ENCODE measurements at places on chromosomes 4 and X. TPM values are rescaled to one million over a fixed set of nuclear protein-coding genes. Genes with fewer than 3 reads are reported as not detected.
A peak's percentile ranks its signal among the peaks of the same experiment; 100 is the strongest.

DNA sequence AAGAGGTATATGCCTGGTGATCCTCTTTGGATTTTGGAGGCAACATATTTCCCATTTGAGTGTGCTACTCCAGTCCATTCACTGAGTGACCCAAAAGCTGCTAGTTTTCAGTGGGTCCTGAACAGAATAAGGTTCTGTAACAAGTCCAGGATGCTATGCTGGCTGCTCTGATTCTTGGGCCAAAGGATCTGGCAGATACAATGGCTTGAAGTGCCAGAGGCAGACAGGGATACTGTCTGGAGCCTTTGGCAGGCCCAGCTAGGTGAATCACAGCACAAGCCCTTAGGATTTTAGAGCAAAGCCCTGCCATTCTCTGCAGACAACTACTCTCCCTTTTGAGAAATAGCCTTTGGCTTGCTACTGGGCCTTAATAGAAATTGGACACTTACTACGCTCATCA lies 40.6 kb downstream of the DCHS2 start:
- no peaks in the 10 kb centered on the region for H3K4me1 ChIP-seq
- no peaks in the 10 kb centered on the region for H3K36me3 ChIP-seq
- H3K27ac ChIP-seq = no peak overlapping the region
- H3K4me3 ChIP-seq = no peak overlapping the region
- H3K27me3 ChIP-seq = no peaks in the 10 kb centered on the region

GRCh38 chr4:78811034-78811433 lies 34.9 kb downstream of the BMP2K start:
- no peak for DNase-seq
- H3K36me3 ChIP-seq = no peaks in the 10 kb centered on the region
- H3K4me1 ChIP-seq = no peaks in the 10 kb centered on the region
- H3K27ac ChIP-seq = no peak overlapping the region
- no peaks in the 10 kb centered on the region for H3K27me3 ChIP-seq

- no peak overlapping the region for H3K27ac ChIP-seq
- DNase-seq = no peak
- H3K4me3 ChIP-seq = no peak overlapping the region
- no peaks in the 10 kb centered on the region for H3K36me3 ChIP-seq
- no peaks in the 10 kb centered on the region for H3K27me3 ChIP-seq
Measured at GRCh38 chrX:100373673-100374072, 36.4 kb downstream of the PCDH19 start.

DNA sequence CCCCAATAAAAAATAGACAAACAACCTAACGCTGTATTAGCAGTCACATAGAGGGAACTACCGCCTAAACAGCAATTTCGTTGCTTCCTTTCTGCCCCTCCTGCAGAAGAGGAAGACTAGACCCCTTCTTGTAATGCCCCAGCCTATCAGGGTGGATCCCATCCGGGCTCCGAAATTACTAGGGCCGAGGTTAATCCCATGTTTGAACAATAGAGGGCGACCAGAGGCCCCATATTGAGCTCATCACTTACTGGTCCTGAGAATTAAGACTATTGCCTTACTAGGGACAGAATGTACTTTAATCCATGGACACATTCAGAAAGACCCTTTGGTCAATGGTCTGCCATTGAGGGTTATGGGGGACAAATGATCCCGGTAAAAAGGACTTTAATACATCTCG lies 11.8 kb upstream of the ZNF630 start:
- H3K27me3 ChIP-seq = no peaks in the 10 kb centered on the region
- DNase-seq = peak; percentile 60
- no peak overlapping the region for H3K27ac ChIP-seq
- H3K4me1 ChIP-seq = no peaks in the 10 kb centered on the region
- no peaks in the 10 kb centered on the region for H3K36me3 ChIP-seq

- H3K27ac ChIP-seq = no peak overlapping the region
- H3K36me3 ChIP-seq = no peaks in the 10 kb centered on the region
- H3K4me1 ChIP-seq = no peaks in the 10 kb centered on the region
- no peak overlapping the region for H3K4me3 ChIP-seq
Measured at GRCh38 chrX:63747331-63747730, 37.7 kb downstream of the ARHGEF9 start.

RBM46 gene
- 0.09 TPM for total RNA-seq

F8A2 gene
- total RNA-seq = not detected

- no peak overlapping the region for H3K4me3 ChIP-seq
- no peak for DNase-seq
- H3K36me3 ChIP-seq = no peaks in the 10 kb centered on the region
- H3K4me1 ChIP-seq = no peaks in the 10 kb centered on the region
Measured at GRCh38 chr4:7625071-7625470, 190.3 kb upstream of the PSAPL1 start.

DNA sequence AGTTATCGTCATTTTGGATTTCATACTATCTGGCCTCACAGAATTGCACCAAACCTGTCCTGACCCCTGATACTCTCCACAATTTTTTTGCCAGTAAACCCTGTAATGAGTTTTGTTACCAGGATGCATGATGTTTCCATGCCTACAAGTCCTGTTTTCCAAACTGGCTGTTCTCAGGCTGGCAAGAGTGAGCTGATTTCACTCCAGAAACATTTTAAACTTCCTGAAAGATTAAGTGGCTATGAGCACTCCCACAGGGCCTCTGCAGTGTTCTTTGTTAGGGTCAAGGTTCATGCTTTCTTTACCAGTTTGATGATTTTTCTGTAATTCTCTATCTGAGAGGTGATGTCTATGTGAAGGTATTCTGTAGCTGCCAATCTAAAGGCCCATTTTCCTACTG lies 31.7 kb upstream of the PDLIM3 start:
- no peaks in the 10 kb centered on the region for H3K36me3 ChIP-seq
- no peak for DNase-seq
- no peaks in the 10 kb centered on the region for H3K27me3 ChIP-seq
- H3K4me3 ChIP-seq = no peak overlapping the region
- no peak overlapping the region for H3K27ac ChIP-seq

DNA sequence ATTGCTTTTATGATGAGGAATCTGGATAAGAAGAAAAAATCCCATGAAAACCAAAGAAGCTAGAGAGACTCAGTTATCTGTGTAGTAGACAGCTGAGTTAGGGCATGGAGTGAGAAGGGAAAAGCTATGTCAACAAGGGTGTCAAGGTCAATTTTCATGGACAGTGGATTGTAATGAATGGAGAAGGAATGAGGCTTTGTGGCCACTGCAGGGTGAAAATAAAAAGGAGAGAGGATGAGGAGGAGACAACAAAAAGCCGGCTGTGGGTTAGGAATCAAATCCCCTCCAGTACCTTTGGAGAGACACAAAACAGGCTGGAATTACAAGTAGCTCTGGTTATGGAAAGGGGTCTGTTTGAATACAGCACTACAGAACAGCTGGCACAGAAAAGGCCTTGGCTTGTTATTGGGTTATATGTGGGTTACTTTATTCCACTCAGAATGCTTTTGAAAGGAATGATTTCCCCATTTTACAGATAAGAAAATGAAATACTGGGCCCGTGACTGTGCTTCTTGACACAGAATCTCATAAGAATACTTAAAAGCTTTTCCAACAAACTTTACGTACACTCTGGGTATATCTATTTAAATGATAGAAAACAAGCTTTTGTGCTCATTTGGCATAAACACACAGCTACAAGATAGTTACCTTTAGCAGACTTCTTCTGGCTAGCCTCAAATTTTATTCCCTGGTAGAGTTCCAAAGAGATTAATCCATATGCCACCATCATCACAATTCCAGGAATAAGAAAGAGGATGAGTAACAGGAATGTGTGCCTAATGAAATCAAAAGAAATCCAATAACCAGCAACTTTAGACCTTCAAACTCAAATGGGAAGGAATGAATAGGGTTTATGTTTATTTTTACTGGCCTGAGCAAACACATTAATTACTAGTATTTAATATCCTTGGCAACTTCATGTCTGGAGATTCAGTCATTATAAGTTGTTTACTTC lies 7.5 kb downstream of the CCKAR start:
- DNase-seq = no peak
- H3K27ac ChIP-seq = no peak overlapping the region
- H3K4me3 ChIP-seq = no peak overlapping the region

DNA sequence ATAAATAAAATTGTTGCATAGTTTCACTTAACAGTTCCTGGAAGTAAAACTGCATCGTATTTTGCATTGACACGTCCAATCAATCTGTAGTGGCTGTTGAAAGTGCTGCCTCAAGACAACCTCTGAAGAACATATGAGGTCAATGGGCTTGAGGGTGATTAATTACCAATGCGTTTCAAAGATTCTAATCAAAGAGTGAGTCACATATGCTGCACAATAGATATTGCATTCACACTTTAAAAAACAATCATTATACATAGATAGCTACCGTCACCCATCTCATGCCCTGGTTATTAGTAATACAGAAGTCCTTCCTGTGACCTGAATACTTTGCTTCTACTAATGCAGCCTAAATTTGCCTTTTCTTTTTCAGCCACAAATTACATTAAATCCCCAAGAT lies 743.3 kb upstream of the SLIT2 start:
- H3K36me3 ChIP-seq = no peaks in the 10 kb centered on the region
- no peak overlapping the region for H3K4me3 ChIP-seq
- DNase-seq = no peak
- no peak overlapping the region for H3K27ac ChIP-seq

AADAT gene
- 1.7 TPM for total RNA-seq

PDE6B gene
- total RNA-seq = 22.5 TPM

NAA11 gene
- total RNA-seq = not detected

STK32B gene
- total RNA-seq = 2.9 TPM

GRCh38 chrX:140342410-140342809 lies 162.5 kb downstream of the SOX3 start:
- H3K4me1 ChIP-seq = no peaks in the 10 kb centered on the region
- DNase-seq = no peak
- H3K27ac ChIP-seq = no peak overlapping the region
- no peaks in the 10 kb centered on the region for H3K36me3 ChIP-seq
- no peaks in the 10 kb centered on the region for H3K27me3 ChIP-seq

- H3K36me3 ChIP-seq = no peaks in the 10 kb centered on the region
- no peak for DNase-seq
- H3K4me1 ChIP-seq = no peaks in the 10 kb centered on the region
- no peak overlapping the region for H3K4me3 ChIP-seq
- H3K27me3 ChIP-seq = no peaks in the 10 kb centered on the region
- no peak overlapping the region for H3K27ac ChIP-seq
Measured at GRCh38 chrX:69761633-69762032, 145.7 kb downstream of the EDA start.

DNA sequence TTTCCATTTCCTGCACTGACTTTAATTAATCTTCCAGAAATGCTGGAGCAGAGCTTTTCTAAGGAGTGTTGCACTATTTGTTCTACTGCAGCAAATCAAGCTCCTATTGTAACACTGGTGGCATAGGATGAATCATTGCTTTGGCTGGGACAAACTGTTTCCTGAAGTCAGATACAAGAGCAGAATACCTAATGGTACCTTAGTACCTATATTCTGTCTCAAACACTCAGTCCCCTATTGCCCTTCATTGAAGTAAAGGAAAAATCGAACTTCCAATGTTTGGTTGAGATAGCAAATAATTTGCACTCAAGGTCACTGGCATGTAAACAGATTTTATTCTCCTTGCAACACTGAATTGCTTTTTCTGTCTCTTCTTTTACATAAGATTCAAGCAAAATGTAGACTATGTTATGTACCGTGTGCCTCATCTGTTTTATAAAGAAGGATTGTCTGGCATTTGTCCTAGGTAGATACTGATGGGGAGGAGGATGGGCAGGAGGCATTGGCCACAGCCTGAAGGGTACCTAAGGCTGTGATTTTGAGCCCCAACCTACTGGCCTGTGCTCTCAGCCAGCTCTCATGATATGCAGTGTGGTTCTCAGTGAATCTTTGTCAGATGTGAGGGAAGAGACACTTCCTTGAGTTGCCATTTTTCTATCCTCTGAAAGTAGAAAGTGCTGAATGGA lies 141.6 kb downstream of the AASDH start:
- no peaks in the 10 kb centered on the region for H3K27me3 ChIP-seq
- DNase-seq = no peak
- no peak overlapping the region for H3K4me3 ChIP-seq
- H3K36me3 ChIP-seq = no peaks in the 10 kb centered on the region
- H3K27ac ChIP-seq = no peak overlapping the region

- no peak overlapping the region for H3K4me3 ChIP-seq
- H3K27ac ChIP-seq = no peak overlapping the region
- H3K27me3 ChIP-seq = peaks cover 23% of the 10 kb centered on the region
- H3K36me3 ChIP-seq = no peaks in the 10 kb centered on the region
Measured at GRCh38 chr4:4761128-4761982, 98.1 kb upstream of the MSX1 start.

DNA sequence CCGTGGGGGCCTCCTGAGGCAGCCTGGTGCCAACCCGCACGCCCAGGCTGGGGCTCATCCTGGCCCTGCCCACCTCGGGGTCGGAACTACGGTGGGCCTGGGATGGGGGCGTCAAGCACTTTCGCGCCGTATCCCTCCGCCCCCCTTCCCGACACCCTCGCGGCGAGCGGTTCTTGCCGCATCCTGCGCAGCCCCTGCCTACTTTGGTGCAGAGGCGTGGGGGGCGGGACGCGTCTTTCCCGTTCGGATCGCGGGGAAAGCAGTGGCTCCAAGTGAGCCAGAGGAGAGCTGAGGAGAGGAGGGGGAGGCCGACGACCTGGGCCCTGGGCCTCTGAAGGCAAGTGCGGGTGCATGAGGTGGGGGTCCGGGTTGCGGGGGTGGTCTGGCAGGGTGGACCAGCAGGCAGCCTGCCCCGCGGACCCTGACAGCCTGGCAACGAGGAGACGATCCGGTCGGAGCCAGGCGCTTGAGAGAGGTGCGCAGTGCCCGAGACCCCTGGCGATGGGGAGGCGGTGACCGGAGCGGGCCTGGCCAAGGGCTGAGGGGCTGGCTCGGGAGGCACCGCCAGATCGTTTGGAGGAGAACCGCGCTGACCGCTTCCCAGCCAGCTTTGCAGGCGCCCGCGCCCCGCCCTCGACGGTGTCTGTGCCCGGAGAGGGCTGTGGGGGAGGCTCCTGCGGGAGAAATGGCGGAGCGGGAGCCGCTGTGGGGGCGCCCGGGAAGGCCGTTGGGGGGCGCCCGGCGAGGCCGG lies at the start of gene GPRASP2:
Gene GPRASP2 (plus strand): TSS at position 233 of the 751 bp plus-strand sequence. CDS start 2,422 bp downstream, outside the sequence.
- no peaks in the 10 kb centered on the region for H3K27me3 ChIP-seq
- H3K27ac ChIP-seq = peak within 1 kb of the TSS; percentile 47
- DNase-seq = peak; percentile 41
- no peaks in the 10 kb centered on the region for H3K36me3 ChIP-seq
- H3K4me3 ChIP-seq = peak within 1 kb of the TSS; percentile 53
- peaks cover 3% of the 10 kb centered on the region for H3K4me1 ChIP-seq

DNA sequence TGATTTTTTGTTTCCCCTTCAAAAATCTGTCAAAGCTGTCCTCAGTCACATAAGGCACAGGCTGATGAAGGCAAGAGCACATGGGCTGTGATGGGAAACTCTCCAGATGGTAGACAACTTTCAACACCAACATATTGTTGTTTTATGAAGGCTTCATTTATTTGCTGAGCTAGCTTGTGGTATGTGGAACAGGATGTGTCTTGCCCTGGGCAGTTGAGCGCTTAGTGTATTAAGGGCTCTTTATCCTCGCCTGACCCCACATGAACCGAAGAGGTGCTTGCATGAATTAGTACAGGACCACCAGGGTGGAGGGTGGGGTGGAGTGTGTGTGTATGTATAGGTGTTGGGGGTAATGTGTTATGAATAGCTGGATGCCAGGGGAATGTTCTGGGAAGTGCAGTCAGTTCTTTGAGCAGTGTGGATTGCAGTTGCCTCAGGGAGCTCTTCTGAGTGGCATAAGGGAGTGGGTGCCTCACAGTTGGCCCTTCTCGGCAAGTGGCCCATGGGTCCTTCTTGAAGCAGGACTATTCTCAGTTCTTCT lies 103.1 kb downstream of the PHEX start:
- H3K4me1 ChIP-seq = no peaks in the 10 kb centered on the region
- H3K27me3 ChIP-seq = no peaks in the 10 kb centered on the region
- H3K36me3 ChIP-seq = no peaks in the 10 kb centered on the region
- DNase-seq = no peak

- H3K27ac ChIP-seq = no peak overlapping the region
- H3K36me3 ChIP-seq = no peaks in the 10 kb centered on the region
- no peaks in the 10 kb centered on the region for H3K4me1 ChIP-seq
- H3K4me3 ChIP-seq = no peak overlapping the region
Measured at GRCh38 chr4:155787113-155787710, 28.4 kb downstream of the GUCY1B1 start.

MAGEA4 gene
- not detected for total RNA-seq
